Karpas-422 (cell line): ENCODE measurements at places on chromosomes 1 and 21.

DNA sequence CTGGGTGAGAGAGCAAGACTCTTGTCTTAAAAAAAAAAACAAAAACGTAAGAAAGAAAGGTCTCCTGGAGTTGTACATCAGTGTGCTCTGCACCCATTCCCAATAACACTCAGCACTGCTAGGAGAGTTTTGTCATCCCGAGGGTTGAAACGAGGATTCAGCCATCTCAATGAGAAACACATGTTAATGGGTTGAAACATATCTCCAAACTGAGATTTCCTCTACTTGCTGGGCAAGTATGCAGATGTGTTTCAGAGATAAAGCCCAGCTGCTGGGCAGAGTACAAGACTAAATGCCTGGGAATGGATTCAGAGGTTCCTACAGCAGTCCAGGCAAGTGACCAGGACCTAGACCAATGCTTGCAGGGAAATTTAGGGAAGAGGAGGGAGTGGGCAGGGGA is 2.6 kb upstream of the MFN2 start:
- peaks cover 5% of the 10 kb centered on the region; the same call in 1 of the 2 replicates for H3K36me3 ChIP-seq
- peaks cover 18% of the 10 kb centered on the region for H3K4me1 ChIP-seq
- no peaks in the 10 kb centered on the region for H3K27me3 ChIP-seq
- DNase-seq: no peak
- H3K4me3 ChIP-seq: no peak overlapping the region

DNA sequence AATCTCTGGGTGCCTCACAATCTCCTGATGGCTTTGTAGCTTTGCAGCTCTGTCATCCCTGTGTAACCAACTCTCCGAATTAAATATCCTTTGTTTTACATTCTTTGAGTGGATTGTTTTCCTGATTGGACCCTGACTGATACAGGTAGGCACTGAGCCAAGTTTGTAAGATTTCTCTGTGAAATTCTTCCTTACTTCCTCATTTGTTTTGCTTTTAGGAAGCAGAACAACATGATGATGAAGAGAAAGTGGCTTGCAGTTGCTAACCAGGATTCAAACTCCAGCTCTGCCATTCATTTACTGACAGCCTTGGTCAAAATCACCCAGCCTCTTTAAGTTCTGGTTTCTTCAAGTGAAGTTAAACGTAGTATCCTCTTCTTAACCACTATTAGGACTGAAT is 452.3 kb downstream of the OMA1 start:
- H3K27ac ChIP-seq: no peak overlapping the region
- no peak overlapping the region for H3K4me3 ChIP-seq
- H3K4me1 ChIP-seq: peaks cover 23% of the 10 kb centered on the region
- H3K27me3 ChIP-seq: no peaks in the 10 kb centered on the region

DNA sequence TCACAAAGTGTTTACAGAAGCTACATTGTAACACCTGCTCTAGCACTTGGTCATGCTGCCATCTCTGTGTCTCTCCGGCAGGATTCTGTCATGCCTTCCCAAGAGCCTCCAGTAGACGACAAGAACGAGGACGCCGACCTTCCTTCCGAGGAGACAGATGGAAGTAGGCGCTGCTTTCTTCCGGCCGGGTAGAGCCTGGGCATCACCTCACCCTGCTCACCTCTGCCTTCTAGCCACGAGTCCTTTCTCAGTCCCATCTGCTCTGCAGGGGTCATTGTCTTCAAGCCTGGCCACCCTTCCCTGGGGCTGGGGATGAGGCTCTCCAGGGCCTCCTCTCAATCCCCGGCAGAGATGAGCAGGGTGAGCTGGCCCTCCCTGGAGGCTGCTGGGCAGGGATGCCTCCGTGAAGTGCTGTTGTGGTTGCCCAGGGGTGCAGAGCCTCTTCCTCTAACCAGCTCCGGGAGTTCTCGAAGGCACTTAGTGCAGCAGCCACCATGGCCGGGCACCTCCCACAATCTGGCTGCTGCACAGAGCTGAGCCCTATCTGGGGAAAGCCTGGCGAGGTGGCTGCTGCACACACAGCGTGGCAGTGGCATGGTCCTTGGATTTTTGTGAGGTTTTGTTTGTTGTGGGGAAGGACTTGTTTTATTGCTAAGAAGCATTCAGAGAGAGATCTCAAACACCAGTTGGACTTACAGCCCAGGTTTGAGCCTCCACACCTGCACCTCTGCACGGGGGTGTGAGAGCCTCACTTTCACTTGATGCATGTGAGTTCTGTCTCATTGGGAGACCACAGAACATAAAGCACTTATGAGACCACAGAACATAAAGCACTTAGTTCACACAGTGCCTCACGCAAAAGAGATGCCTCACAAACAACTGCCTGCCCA is 48.4 kb downstream of the FAAP20 start:
- H3K36me3 ChIP-seq: no peaks in the 10 kb centered on the region
- H3K27me3 ChIP-seq: no peaks in the 10 kb centered on the region
- no peak overlapping the region for H3K27ac ChIP-seq

DNA sequence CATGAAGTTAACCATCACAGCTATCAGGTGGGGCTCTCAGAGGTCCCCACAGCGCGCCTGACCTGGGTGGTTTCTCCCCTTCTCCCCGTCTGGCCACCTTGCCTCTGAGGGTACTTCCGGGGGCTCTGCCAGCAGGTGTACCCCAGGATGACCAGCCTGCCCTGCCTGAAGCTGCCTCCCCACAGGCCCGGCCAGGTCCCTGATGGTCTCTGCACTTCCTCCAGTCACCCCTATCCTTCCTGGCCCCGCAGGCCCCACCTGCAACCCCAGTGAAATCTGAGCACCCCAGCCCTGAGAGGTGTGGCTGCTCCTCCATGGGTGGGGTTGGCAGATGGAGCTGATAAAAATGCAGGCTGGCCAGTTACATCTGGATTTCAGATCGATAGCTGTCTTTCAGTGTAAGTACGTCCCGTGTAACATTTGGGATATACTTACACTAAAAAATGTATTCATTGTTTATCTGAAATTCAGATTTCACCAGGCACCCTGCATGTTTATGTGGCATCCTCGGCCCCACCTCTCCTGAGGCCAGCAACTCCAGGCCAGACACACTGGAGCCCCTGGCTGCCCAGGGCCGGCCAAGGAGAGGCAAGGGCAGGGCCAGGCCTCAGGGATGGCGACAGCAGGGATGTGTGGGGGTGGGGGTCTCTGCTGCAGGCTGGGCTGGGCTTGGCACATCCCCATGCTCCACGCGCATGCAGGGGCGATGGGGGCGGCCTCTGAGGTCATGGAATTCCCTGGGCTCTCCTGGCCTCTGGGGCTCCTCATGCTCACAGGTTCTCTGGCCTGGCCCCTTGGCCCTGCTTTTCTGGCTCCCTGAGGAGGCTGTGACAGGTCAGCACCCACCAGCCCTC is 25.1 kb downstream of the LRRC3 start:
- H3K4me1 ChIP-seq: peaks cover 5% of the 10 kb centered on the region
- no peak overlapping the region for H3K4me3 ChIP-seq
- no peaks in the 10 kb centered on the region for H3K36me3 ChIP-seq
- DNase-seq: no peak

- no peaks in the 10 kb centered on the region for H3K36me3 ChIP-seq
- no peak overlapping the region for H3K27ac ChIP-seq
- no peaks in the 10 kb centered on the region for H3K27me3 ChIP-seq
- no peak overlapping the region for H3K4me3 ChIP-seq
Measured at GRCh38 chr1:167898578-167899222, 15.2 kb downstream of the ADCY10 start.

GRCh38 chr21:16976193-16976592 is 536.6 kb upstream of the CXADR start:
- no peak for DNase-seq
- H3K27ac ChIP-seq: no peak overlapping the region
- H3K4me3 ChIP-seq: no peak overlapping the region

- H3K4me3 ChIP-seq: no peak overlapping the region
- H3K4me1 ChIP-seq: no peaks in the 10 kb centered on the region
- H3K27ac ChIP-seq: no peak overlapping the region
- H3K36me3 ChIP-seq: no peaks in the 10 kb centered on the region
- no peaks in the 10 kb centered on the region for H3K27me3 ChIP-seq
Measured at GRCh38 chr21:21963911-21964310, 965.7 kb downstream of the NCAM2 start.

- no peaks in the 10 kb centered on the region for H3K36me3 ChIP-seq
- H3K4me1 ChIP-seq: peaks cover 7% of the 10 kb centered on the region
- no peaks in the 10 kb centered on the region for H3K27me3 ChIP-seq
Measured at GRCh38 chr21:41884501-41885030, 5.4 kb upstream of the PRDM15 start.

- DNase-seq: no peak
- no peaks in the 10 kb centered on the region for H3K36me3 ChIP-seq
- H3K4me1 ChIP-seq: no peaks in the 10 kb centered on the region
- no peaks in the 10 kb centered on the region for H3K27me3 ChIP-seq
- H3K27ac ChIP-seq: no peak overlapping the region
- H3K4me3 ChIP-seq: no peak overlapping the region
Measured at GRCh38 chr1:100752791-100753190, 33.2 kb downstream of the VCAM1 start.

DNA sequence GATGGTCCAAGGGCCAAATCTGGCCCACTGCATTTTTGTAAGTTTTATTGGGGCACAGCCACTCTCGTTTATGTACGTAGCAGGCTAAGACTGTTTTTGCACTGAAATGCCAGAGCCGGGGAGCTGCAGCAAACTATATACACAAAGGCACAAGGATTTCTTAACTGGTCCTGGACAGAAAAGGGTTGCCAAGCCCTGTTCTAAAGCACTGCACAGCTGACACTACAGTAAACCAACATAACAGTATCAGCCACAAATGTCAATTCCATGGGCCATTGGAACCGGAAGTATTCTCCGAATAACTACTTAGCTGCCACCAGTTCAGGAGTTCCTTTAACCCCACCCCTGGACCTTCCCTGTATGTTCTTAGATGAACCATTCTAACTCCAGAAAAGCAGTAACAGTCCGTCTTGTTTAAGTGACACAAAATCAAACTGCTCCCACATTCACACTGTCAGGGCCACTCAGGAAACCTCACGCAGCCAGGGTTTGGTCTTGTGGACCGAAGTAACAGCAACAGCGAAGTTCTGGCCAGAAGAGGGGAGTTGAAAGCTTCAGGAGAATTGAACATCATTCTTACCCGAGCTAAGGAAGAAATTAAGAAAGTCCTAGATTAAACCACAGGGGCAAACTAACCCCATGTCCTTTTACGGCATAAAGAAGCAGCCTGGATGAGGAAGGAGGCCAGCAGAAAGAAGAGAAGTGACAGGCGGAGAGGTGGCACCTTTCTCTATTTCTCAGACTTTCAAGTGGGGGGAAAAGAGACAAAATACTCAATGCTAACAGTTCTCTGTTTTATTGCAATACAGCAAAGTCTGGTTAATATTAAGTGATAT is 49.2 kb downstream of the COQ8A start:
- H3K27ac ChIP-seq: no peak overlapping the region
- DNase-seq: no peak
- H3K27me3 ChIP-seq: no peaks in the 10 kb centered on the region
- no peak overlapping the region for H3K4me3 ChIP-seq
- no peaks in the 10 kb centered on the region for H3K4me1 ChIP-seq
- H3K36me3 ChIP-seq: no peaks in the 10 kb centered on the region

- DNase-seq: no peak
- H3K27me3 ChIP-seq: no peaks in the 10 kb centered on the region; the same call in 1 of the 2 replicates
- H3K36me3 ChIP-seq: no peaks in the 10 kb centered on the region
- no peak overlapping the region for H3K27ac ChIP-seq
Measured at GRCh38 chr1:185427264-185427663, 110.2 kb upstream of the IVNS1ABP start.

- no peak overlapping the region for H3K4me3 ChIP-seq
- no peaks in the 10 kb centered on the region for H3K4me1 ChIP-seq
- no peak overlapping the region for H3K27ac ChIP-seq
- no peaks in the 10 kb centered on the region for H3K36me3 ChIP-seq
- no peaks in the 10 kb centered on the region for H3K27me3 ChIP-seq
Measured at GRCh38 chr1:67626090-67626860, 58.7 kb upstream of the GADD45A start.

- no peaks in the 10 kb centered on the region for H3K27me3 ChIP-seq
- no peak within 1 kb of the TSS for H3K27ac ChIP-seq
- no peak within 1 kb of the TSS for H3K4me3 ChIP-seq
Measured at GRCh38 chr1:1421147-1421906, at the start of gene ANKRD65. TSS of gene ANKRD65 (minus strand) at chr1:1421276. CDS start at chr1:1421005, 271 bp downstream.

GRCh38 chr1:107997866-107998265 is 32.9 kb upstream of the VAV3 start:
- no peaks in the 10 kb centered on the region for H3K36me3 ChIP-seq
- no peaks in the 10 kb centered on the region for H3K4me1 ChIP-seq
- DNase-seq: no peak
- H3K27me3 ChIP-seq: no peaks in the 10 kb centered on the region
- H3K27ac ChIP-seq: no peak overlapping the region
- no peak overlapping the region for H3K4me3 ChIP-seq

- no peaks in the 10 kb centered on the region for H3K27me3 ChIP-seq
- H3K36me3 ChIP-seq: no peaks in the 10 kb centered on the region
- H3K4me1 ChIP-seq: no peaks in the 10 kb centered on the region
- no peak for DNase-seq
- H3K27ac ChIP-seq: no peak overlapping the region
Measured at GRCh38 chr21:21236996-21237395, 238.8 kb downstream of the NCAM2 start.

GRCh38 chr1:201499795-201500669 is 6.9 kb downstream of the CSRP1 start:
- H3K4me1 ChIP-seq: peaks cover 16% of the 10 kb centered on the region
- no peak overlapping the region for H3K4me3 ChIP-seq
- no peaks in the 10 kb centered on the region; the same call in 1 of the 2 replicates for H3K36me3 ChIP-seq
- no peak for DNase-seq

DNA sequence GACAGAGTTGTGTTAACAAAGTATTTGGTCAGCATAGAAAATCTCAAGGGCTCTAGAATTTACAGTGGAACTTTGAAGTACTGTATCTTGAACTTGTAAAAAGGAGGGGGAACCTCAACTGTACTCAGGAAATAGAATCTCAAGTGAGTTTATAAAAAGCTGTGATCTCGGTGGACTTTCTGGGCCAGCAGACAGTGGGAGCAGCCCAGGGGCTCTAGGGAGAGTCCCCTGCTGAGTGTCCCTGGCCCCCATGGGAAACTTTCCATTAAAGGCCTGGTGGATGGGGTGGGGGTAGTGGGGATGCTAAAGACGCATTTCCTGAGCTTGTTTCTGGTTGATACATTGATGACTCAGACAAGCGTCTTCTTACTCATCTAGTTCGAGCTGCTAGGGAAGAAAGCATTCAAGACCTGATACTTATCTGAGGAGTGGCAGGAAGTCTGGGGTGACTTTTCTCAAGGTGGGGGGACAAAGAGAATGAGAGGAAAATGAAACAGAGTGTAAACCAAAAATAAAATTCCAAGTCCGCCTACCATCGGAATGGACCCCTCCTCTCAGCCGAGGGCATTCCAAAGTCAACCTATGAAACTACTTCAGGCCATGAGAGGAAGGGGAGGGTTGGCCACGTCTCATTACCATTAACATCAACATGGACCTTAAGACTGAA is 65.5 kb downstream of the NID1 start:
- H3K36me3 ChIP-seq: no peaks in the 10 kb centered on the region
- H3K27ac ChIP-seq: no peak overlapping the region
- H3K4me3 ChIP-seq: no peak overlapping the region
